DMS79 (cell line): ENCODE measurements at places on chromosomes 12 and 14.

GRCh38 chr12:107649661-107650061, 35.9 kb upstream of the PWP1 start:
- DNase-seq = no peak

DNA sequence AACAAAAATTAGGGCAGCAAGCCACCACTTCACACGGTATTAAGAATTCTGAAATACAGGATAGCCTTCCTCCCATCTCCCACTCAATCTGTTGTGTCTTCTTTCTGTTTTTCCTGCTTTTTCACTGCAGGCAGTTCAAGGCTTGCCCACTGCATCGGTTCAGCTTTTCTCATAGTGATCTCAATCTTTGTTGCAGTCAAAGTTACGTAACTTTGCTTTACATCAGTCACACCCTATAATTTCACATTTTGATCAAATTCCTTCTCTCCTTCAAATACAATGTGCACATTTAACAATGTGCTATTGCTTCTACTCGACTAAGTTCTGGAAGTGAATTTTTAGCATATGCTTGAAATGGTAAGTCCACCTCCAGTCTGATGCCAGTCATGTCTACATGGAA, 217.6 kb downstream of the EFCAB11 start:
- DNase-seq = no peak

DNA sequence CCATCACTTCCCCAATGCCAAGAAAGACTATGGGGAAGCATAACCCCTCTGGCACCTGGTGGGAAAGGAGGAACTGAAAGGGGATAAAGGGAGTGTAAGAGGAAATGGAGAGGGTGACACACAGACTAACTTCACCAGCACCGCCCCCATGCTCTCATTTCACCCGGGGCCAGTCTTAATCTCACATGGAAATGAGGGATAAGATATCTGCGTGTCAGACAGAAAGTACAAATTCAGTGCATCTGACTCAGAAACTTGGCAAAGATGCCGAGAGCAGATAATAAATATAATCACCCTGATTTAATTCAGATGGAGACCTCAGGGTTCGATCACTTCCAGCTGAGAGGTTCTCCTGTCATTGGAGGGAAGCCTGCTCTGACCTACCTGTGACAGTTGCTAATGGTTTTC, 191.6 kb downstream of the DUSP6 start:
- DNase-seq = no peak

DNA sequence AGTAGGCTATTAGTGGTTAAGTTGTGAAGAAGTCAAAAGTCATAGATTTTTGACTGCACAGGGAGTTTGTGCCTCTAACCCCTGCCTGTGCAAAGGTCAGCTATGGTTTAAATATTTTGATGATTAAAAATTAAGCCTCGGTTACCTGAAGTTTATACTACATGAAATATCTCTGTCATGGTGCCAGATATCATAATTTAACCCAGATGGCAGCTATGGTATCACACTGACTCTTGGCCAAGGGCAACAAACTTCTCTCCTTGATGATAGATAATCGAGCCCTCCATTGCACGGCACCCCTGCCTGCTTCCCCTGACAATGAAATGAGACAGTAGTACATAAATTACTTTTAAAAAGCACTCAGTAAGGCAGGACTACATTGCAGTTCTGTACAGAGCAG, 80.8 kb downstream of the SLC35F4 start:
- DNase-seq = no peak

DNA sequence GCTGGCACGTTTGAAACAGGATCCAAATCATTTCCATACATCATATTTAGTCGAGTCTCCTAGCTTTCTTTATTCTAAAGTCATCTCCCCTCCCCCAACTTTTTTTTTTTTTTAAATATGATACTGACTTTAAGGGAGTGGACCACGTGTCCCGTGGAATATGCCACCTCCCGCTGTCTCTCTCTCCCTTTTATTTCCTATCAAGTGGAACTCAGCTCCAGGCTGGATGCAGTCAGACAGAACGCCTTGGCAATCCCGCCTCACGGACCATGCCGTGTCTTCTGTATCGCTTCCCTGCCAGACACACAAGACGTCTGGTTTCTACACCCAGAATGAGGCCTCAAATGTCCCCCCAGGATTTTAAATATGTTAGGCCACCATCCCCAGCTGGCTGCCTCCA, 21.2 kb downstream of the BCL7A start:
- no peak for DNase-seq

DNA sequence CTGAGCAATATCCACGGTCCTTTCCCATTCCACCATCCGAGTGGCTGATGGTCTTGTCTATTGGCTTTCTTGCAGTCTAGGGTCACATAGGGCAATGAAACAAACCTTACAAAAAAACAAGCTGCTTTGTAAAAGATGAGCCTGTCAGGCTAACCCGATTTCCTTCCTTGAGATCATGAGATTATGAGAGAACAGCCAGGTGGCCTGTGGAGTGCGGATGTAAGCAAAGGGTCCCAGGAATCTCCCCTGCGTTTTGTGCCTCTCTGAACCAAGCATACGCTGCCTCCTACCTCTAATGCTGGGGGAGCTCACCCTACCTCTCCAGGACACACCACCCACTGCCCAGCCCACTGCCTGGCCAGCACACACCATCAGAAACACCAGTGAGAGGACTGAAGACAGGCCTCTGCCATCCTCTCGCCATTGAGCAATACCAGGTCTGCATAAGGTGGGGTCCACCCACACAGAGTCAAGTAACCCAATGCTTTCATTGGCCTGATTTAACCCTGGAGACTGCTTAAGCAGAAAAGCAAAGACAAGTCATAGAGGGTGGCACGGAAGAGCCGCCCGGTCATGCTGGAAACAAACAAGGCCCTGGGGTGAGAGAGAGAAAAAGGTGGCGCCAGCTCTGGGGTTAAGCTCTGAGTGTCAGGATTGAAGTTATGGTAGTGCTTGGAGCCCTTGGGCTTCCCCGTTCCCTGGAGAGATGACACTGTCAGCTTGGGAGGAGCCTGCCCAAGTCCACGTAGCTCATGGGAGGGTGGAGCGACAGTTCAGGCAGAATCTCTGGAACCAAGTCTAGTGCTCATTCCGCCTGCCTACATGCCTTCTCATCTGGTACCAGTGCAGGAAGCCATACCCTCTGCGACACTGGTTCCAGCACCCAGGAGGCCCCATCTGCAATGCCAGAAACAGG, 46.6 kb downstream of the CALM1 start:
- no peak for DNase-seq

GRCh38 chr12:118033323-118033722, 16.8 kb downstream of the RFC5 start:
- DNase-seq = no peak

GRCh38 chr12:113239811-113240331, 18.6 kb downstream of the TPCN1 start:
- peak; percentile 82 for DNase-seq

- no peak for DNase-seq
Observed at GRCh38 chr14:51811706-51812105, 48.7 kb upstream of the GNG2 start.

- peak; percentile 31 for DNase-seq
Observed at GRCh38 chr12:67019070-67019469, 250.1 kb upstream of the CAND1 start.

DNA sequence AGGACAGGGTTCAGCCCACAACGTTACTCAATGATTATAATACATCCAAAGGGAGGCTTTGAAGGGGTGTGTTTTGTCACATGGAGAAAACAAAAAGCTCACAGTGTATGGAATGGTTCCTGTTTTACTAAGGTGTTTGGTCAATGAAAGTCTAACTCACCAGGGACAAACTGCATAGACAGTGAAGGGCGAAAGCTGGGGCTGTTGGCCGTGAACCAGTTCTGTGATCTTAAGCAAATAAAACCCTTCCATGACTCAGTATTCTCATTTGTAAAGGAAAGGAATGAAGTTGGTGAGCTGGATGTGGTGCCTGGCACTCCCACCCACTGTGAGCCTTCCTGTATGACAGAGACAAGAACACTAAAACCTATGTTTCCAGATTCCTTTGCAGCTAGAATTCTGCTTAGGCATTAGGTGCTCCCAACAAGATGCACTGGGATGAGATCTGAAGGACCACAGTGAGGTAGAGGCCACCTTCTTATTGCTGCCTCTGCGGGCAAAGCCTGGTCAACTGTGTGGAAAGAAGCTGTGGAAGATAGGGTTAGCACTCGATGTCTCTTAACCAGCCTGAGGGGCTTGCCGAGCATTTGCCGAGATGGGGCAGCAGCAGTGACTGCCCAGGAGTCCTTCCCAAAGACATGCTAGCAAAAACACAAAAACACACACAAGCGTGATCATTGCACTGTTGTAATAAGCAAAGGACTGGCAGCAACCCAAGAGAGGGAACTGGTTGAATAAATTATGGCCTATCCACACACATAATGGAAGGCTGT, 48.5 kb downstream of the VCPKMT start:
- no peak for DNase-seq

GRCh38 chr12:123063535-123063934, 83.1 kb downstream of the ARL6IP4 start:
- no peak for DNase-seq

DNA sequence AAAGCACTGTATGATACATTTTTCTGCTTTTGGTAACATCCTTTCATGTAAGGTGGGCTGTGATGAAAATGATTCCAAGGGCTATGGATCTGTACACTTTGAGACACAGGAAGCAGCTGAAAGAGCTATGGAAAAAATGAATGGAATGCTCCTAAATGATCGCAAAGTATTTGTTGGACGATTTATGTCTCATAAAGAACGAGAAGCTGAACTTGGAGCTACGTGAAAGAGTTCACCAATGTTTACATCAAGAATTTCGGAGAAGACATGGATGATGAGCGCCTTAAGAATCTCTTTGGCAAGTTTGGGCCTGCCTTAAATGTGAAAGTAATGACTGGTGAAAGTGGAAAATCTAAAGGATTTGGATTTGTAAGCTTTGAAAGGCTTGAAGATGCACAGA, 22.1 kb upstream of the SRGAP1 start:
- no peak for DNase-seq

DNA sequence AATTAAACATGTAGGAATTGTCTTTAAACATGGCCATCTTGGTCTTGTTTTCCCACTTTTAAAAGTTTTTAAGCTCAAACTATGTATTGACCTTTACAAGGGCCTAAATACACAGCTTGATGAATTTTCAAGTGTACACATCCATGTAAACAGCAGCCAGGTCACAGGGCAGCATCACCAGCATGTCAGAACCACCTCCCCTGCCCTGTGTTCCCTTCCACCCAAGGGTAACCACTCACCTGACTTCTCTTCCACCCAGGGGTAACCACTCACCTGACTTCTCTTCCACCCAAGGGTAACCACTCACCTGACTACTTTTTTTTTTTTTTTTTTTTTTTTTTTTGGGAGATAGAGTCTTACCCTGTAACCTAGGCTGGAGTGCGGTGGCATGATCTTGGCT, 4.6 kb downstream of the FBXW8 start:
- no peak for DNase-seq

GRCh38 chr14:99231850-99232713, 39.9 kb downstream of the BCL11B start:
- DNase-seq = peak; percentile 58

DNA sequence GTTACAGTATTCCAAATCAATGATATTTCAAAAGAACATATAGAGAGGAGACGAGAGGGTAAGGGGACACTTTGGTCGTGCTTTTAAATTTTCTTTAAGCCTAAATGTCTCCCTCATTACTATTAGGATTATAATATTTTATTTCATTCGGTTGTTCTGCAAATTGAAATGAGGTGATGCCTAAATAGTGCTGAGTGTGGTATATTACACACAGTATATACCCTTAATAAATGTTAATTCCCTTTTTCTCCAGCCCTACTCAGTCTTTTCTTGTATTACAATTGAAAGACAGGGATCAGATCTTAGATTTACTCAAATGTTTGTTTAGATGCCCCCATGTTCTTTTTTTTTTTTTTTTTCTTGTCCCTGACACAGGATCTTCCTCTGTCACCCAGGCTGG, 7.7 kb downstream of the SNAPC1 start:
- DNase-seq = no peak

DNA sequence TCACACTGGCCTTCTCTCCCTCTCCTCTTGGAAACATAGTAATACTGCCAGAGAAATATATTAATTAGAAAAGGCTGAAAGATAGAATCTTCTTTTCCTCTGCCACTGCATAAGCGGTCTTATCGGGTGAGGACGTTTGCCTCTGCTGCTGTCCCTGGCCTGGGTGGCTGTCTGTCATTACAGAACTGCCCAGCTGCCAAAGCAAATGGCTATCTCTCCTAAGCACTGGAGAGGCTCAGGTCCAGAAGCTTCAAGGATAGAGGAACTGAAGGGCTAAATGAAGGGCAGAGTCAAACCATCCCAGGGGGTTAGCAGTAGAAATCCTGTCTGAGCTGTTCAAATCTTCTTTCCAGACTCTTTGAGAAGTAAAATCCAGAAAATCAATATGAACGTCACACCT, 198.6 kb upstream of the CAND1 start:
- no peak for DNase-seq

- no peak for DNase-seq
Observed at GRCh38 chr12:92619730-92620684, 82.8 kb upstream of the PLEKHG7 start.

- no peak for DNase-seq
Observed at GRCh38 chr14:74245292-74245691, 6.0 kb downstream of the VSX2 start.

DNA sequence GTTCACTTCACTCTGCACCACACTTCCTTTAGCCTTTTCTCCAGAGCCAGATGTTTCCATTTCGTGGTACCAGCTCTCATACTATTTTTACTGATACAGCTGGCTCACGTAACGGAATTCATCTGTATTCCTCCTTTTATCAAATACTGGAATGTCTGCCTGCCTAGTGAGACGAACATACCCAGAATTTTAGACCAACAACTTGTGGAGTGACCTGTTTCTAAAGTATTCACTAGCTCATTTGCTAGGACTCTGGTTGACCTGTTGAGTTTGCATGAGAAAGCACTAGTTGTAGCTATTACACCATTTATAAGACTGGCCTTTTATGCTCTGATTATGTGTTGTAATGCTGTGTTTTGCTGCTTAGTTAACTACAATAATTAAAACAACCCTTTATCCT, 22.6 kb downstream of the KCNA5 start:
- no peak for DNase-seq

GRCh38 chr14:83071888-83072501, 1538.3 kb upstream of the SEL1L start:
- no peak for DNase-seq

DNA sequence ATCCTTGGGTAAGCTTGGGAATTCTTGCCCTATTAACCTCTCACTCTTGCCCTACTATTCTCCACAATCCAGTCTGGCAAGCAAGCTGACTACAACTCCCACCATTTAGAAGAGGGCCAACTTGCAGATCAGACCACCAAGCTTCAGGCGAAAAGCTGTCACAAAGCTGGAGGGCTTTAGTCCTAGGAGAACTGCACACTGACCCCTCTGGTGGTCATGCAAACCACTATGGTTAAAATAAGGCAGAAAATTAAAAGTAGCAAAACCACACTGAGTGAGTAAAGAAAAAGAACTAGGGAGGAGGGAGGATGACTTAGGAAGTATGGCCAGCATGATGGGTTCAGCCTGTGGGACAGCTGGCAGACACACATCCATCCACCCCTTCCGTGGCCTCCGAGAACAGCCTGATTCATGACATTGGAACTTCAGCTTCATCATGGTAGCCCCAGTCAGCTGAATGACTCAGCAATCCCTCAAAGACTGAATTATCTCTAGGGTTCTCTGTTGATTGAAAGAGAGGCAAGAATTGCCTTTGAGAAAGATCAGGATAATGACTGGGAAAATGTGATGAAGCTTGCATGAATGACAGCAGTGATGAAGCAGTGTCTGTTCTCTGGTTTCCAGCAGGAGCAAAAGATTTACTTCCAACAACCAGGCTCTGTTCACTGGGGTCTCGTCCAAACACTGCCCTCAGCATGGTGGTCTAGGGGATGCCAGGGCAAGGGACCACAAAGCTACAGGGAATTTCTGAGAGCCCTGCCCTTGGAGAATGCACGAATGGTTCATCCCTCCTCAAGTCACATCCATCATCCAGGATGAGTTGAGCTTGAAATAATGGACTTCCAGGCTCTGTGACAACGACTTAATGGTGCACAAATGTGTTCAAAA, 24.4 kb downstream of the PITPNM2 start:
- DNase-seq = no peak
